ENCODE measurements at places on chromosomes 1 and 21. TPM values are rescaled to one million over a fixed set of nuclear protein-coding genes. Genes with fewer than 3 reads are reported as not detected.
A peak's percentile ranks its signal among the peaks of the same experiment; 100 is the strongest.

- DNase-seq, result no peak
- H3K27ac ChIP-seq, result no peak overlapping the region
- no peaks in the 10 kb centered on the region for H3K36me3 ChIP-seq
- H3K4me3 ChIP-seq, result no peak overlapping the region
- no peaks in the 10 kb centered on the region for H3K4me1 ChIP-seq
- H3K27me3 ChIP-seq, result peaks cover 9% of the 10 kb centered on the region
These were observed 2.0 kb upstream of the TRIM58 start for GRCh38 chr1:247854899-247855545.

The C1orf210 gene
- total RNA-seq, result not detected

The TMEM54 gene
- 4.0 TPM for total RNA-seq

DNA sequence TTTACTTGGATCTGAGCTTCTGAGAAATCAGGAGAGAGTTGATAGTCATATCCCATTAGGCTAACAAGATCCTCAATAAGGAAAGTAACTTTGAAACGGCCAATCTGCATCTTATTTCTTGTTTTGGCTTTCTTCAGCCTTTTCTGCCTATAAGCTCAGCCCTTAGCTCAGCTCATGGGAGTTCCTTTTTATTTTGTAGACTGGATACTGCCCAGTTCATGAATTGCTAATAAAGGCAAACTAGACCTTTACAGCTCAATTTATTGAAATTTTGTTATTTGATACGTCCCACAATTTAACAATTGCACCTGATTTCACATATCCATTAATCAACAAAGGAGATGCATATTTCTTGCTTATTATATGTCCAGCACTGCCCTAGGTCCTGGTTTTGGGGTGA is 22.7 kb downstream of the NENF start:
- DNase-seq, result no peak
- H3K4me3 ChIP-seq, result no peak overlapping the region
- H3K36me3 ChIP-seq, result no peaks in the 10 kb centered on the region
- H3K27ac ChIP-seq, result peak overlapping the region; percentile 67

DNA sequence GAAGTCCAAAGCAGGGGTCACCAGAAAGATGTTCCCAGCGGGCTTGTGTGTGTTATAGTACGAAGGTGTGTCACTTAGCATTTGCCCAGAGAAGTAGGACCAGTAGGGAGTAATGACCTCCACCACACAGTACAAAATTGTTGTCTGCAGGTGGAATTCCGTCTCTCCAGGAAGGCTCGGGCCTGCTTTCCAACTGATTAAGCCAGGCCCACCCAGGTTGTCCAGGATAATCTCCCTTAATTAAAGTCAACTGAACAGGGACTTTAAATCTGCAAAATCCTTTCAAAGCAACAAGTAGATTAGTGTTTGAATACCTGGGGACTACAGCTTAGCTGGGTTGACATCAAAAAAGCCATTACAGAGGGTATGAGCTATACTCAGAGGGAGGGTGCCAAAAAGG is 131.3 kb downstream of the BACH1 start:
- no peak overlapping the region for H3K4me3 ChIP-seq
- no peaks in the 10 kb centered on the region for H3K27me3 ChIP-seq
- H3K4me1 ChIP-seq, result no peaks in the 10 kb centered on the region
- H3K36me3 ChIP-seq, result no peaks in the 10 kb centered on the region

GRCh38 chr1:44553771-44554170 is 120.5 kb downstream of the TMEM53 start:
- no peaks in the 10 kb centered on the region for H3K4me1 ChIP-seq
- no peaks in the 10 kb centered on the region for H3K36me3 ChIP-seq
- no peak overlapping the region for H3K27ac ChIP-seq
- DNase-seq, result no peak
- peaks cover 6% of the 10 kb centered on the region for H3K27me3 ChIP-seq
- no peak overlapping the region for H3K4me3 ChIP-seq

The CTSK gene
- total RNA-seq, result 8.4 TPM

The AADACL3 gene
- total RNA-seq, result not detected

DNA sequence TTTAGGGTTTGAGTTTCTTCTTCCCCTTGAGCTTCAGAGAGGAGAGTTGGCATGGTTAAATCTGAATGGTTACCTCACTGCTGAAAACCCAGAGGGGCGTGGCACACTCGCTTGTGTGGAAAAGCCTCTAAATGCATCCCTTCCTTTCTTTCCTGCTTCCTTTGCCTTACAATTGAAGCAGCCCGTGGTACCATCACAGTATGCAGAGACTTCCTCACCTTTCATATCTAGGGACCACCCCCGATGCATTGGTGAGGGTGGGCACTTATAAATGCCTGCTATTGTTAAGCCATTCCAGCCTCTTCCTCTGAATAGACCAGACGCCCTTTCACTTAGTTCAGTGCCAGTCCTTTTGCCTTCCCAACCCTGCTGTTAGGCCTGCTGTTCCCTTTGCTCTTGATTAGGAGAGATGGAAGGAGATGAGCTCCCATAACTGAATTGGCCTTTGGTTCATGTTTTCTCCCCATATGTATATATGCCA is 21.9 kb upstream of the LAX1 start:
- no peaks in the 10 kb centered on the region for H3K4me1 ChIP-seq
- no peaks in the 10 kb centered on the region for H3K27me3 ChIP-seq
- H3K27ac ChIP-seq, result peak overlapping the region; percentile 0
- DNase-seq, result no peak
- H3K36me3 ChIP-seq, result no peaks in the 10 kb centered on the region
- no peak overlapping the region for H3K4me3 ChIP-seq

DNA sequence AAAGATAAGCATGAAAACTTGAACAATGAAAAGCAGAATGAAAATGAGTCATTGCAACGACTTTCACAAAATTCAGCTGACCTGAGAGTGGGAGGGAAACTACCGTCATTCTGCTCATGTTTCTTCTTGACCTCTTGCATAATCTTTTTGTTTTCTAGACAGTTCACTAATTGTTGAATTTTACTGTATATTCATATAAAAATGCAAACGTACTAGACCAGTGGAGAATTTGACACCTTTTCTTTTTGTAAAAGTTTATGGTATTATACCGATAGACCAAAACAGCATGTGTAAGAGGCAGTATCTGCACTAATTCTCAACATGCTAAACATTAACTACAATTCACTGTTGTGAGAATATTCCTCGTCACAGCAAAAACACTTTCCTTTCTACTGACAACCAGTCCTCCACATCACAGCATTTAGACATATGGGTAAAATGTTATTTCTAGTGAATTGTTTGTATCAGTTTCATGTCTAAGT is 137.8 kb downstream of the GREM2 start:
- DNase-seq, result no peak
- no peak overlapping the region for H3K4me3 ChIP-seq
- H3K4me1 ChIP-seq, result no peaks in the 10 kb centered on the region
- H3K27me3 ChIP-seq, result no peaks in the 10 kb centered on the region

- H3K27ac ChIP-seq, result no peak overlapping the region
- H3K4me3 ChIP-seq, result no peak overlapping the region
- H3K27me3 ChIP-seq, result no peaks in the 10 kb centered on the region
- no peak for DNase-seq
- H3K36me3 ChIP-seq, result no peaks in the 10 kb centered on the region
These were observed 202.3 kb upstream of the BRINP3 start for GRCh38 chr1:190679983-190680382.

DNA sequence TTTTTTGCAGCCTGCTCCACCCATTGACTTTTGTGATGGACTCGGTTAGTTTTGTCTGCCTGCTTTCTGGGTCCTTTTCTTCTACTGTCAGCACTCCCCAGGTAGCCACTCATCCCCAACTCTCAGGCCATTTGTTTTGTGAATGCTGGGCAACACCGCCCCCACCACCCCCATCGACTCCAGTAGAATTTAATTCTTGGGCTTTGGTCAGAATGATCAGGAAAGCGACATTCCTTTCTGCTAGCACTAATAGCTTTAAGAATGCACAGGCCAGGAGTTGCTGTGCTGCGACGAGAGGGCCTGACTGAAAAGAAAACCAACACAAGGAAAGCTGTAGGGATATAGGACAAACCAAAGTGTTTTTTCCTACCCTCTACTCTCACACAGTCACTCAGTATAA is 144.4 kb downstream of the CDC7 start:
- no peaks in the 10 kb centered on the region for H3K4me1 ChIP-seq
- H3K36me3 ChIP-seq, result no peaks in the 10 kb centered on the region
- no peak for DNase-seq

GRCh38 chr1:90045853-90046563 is 51.1 kb downstream of the ZNF326 start:
- no peak overlapping the region for H3K27ac ChIP-seq
- no peaks in the 10 kb centered on the region for H3K27me3 ChIP-seq
- H3K36me3 ChIP-seq, result no peaks in the 10 kb centered on the region
- H3K4me3 ChIP-seq, result no peak overlapping the region
- no peaks in the 10 kb centered on the region for H3K4me1 ChIP-seq

GRCh38 chr1:31373897-31374486 is 1.1 kb upstream of the FABP3 start:
- peak overlapping the region; percentile 70 for H3K4me3 ChIP-seq
- DNase-seq, result no peak
- no peaks in the 10 kb centered on the region for H3K27me3 ChIP-seq
- peaks cover 43% of the 10 kb centered on the region for H3K4me1 ChIP-seq
- peak overlapping the region; percentile 99 for H3K27ac ChIP-seq
- peaks cover 2% of the 10 kb centered on the region for H3K36me3 ChIP-seq

DNA sequence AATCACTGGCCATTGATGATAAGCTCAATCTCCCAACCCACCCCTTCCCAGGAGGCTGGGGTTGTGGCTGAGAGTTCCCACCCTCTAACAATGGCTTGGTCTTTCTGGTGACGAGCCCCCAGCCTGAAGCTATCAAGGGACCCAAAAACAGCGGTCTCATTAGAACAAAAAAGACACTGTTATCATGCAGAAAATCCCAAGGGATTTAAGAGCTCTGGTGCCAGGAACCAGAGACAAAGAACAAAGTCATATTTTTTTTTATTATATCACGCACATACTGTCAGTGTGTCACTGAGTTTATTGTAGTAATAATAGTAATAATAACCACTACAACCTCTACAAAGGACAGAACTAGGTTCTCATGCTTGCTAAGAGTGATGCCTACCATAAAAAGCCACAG is 43.9 kb downstream of the CCDC185 start:
- H3K27me3 ChIP-seq, result no peaks in the 10 kb centered on the region
- no peaks in the 10 kb centered on the region for H3K36me3 ChIP-seq
- H3K4me3 ChIP-seq, result no peak overlapping the region
- DNase-seq, result no peak
- no peaks in the 10 kb centered on the region for H3K4me1 ChIP-seq
- H3K27ac ChIP-seq, result no peak overlapping the region

DNA sequence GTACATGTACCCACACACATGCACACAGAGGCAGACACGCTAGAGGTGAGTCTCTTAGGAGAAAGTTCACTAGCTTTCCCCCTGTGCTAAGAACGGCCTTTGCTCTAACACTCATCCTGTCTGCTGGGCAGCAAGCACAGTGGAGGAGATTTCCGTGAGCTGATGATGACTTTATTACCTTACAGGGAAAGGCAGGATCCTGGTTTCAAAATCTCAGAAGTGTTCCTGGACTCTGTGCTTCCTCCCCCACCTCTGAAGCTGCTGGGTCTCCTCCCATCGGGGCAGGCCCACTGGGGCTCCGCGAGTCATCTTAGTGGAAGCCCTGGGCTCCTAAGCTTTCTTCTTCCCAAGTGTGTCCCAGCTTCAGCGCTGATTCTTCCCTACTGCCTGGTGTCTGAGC is 2.7 kb downstream of the FAM3B start:
- no peak overlapping the region for H3K27ac ChIP-seq
- H3K36me3 ChIP-seq, result no peaks in the 10 kb centered on the region

The CLIC6 gene
- 0.49 TPM for total RNA-seq

DNA sequence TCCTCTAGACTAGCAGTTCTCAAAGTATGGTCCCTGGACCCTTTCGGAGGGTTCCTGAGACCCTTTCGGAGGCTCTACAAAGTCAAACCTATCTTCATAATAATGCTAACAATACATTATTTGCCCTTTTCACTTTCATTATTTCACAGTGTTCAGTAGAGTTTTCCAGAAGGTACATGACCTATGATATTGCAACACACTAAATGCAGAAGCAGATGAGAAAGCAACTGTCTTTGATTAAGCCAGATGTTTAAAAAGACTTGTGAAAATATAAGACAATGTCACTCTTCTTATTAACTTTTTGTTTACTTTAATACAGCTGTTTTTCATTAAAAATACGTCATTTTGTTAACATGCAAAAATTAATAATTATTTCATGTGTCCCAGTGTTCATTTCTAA is 5.8 kb downstream of the KCNJ10 start:
- H3K36me3 ChIP-seq, result no peaks in the 10 kb centered on the region
- no peaks in the 10 kb centered on the region for H3K4me1 ChIP-seq
- no peak for DNase-seq
- no peaks in the 10 kb centered on the region for H3K27me3 ChIP-seq
- no peak overlapping the region for H3K27ac ChIP-seq
- H3K4me3 ChIP-seq, result no peak overlapping the region

The SRRM1 gene
- total RNA-seq, result 59.8 TPM

DNA sequence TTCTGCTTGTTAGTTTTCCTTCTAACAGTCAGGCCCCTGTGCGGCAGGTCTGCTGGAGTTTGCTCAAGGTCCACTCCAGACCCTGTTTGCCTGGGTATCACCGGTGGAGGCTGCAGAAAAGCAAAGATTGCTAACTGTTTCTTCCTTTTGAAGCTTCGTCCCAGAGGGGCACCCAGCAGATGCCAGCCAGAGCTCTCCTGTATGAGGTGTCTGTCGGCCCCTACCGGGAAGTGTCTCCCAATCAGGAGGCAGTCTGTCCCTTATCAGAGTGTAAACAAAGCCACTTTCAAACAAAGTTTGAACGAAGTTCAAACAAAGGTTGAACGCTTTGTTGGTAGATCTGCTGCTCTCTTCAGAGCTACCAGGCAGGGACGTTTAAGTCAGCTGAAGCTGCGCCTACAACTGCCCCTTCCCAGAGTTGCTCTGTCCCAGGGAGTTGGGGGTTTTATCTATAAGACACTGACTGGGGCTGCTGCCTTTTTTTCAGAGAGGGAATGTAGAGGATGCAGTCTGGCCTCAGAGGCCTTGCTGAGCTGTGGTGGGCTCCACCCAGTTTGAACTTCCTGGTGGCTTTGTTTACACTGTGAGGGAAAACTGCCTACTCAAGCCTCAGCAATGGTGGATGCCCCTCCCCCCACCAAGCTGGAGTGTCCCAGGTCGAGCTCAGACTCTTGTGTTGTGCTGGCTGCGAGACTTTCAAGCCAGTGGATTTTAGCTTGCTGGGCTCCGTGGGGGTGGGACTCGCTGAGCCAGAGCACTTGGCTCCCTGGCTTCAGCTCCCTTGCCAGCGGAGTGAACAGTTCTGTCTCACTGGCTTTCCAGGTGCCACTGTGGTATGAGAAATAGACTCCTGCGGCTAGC is 401.8 kb downstream of the SRGAP2C start:
- H3K4me1 ChIP-seq, result no peaks in the 10 kb centered on the region
- DNase-seq, result no peak
- H3K4me3 ChIP-seq, result no peak overlapping the region
- no peak overlapping the region for H3K27ac ChIP-seq

- DNase-seq, result no peak
- H3K4me1 ChIP-seq, result peaks cover 25% of the 10 kb centered on the region
- no peaks in the 10 kb centered on the region for H3K27me3 ChIP-seq
- no peak overlapping the region for H3K27ac ChIP-seq
- H3K4me3 ChIP-seq, result no peak overlapping the region
- H3K36me3 ChIP-seq, result no peaks in the 10 kb centered on the region
These were observed 27.2 kb upstream of the RCSD1 start for GRCh38 chr1:167602840-167603239.

Data from gastrocnemius medialis (tissue), 4 donors.